Progenitor cell of endocrine pancreas (in vitro differentiated cells): ENCODE measurements at places on chromosomes 16 and 17.

- no peak for DNase-seq
Observed at GRCh38 chr17:2995377-2995776, 68.0 kb downstream of the OR1D5 start.

DNA sequence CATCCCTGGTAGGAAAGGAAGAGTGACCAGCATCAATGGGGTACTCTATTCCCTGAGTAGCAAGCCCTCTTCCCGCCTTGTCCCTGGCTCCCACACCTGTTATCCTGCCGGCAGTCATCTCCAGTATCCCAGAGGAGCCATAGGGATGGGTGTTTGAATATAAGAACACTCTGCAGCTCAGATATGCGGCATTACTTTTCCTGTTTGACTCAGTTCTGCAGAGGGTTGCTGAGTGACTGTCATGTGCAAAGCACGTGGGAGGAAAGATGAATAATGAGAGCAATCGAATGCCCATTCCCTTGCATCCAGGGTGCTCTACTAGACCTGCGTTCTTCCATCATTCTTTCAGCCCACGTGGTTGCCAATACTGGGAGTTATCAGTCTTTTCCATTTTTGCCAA, 115.1 kb downstream of the PRKCB start:
- DNase-seq, result no peak

DNA sequence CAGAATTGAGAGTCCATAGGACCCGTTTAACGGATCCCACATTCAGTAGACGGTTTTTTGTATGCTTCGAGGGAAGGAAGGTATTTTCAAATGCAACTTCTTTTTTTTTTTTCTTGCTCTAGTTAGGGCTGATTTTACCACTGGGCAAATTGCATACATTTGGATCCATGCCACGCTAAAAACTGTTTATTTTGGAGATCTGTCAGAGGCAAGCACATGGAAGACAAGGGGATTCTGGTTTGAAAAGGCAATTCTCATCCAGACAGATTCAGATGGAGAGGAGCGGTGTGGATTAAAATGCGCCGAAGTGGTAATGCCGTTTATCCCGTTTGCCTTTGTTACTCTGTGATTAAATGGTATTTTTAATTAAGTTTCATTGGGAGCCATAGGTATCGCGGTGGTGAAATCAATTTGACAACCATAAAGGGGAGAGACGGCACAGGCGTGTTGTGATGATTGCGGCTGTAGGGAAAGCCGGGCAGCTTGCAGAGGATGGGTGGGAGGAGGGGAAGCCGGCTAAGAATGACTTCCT, 170.4 kb downstream of the IRX3 start:
- DNase-seq, result no peak

GRCh38 chr16:80924372-80924978, 82.2 kb downstream of the CMC2 start:
- DNase-seq, result peak; percentile 31

DNA sequence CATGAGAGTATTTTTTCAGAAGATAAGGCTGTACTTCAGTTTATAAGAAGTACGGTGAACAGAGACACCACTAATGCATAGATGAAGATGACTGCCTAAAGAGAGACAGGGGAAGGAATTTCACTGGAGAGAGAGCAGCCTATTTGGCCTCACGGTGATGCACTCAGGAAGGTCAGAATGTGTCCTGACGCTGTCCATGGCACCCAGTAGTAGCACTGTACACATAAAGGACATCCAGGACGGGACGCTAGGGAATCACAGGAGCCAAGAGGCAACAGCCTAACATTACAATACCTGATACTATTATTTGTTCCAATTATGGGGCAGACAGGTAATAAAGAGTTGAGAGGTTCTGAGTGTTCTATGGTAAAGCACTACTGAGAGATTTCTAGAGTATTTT, 24.9 kb upstream of the LRRC37A start:
- DNase-seq, result no peak

DNA sequence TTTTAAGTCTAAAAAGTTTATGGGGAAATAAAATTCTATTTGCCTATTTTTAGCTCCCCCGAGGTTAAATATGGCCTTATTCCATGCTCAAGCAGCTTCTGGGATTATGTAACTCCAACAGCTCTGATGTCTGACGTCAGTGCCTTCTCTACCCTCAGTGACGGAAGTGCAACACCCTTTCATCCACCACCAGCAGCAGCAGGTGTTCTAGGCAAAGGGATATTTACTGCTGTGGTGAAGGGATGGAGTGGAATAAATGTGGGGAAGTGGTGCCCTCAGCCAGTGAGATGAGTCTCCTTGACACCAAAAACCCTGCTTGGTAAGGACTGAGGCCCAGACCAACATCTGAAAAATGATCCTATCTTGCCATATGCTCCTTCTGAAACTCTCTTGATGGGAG, 247.4 kb downstream of the SHISA9 start:
- DNase-seq, result no peak

- DNase-seq, result no peak
Observed at GRCh38 chr17:39175695-39176093, 9.7 kb upstream of the ARL5C start.
